Stimulated activated naive CD4-positive, alpha-beta T cell (primary cell): ENCODE measurements at places on chromosomes 4 and X.

- DNase-seq = no peak
Measured at GRCh38 chr4:173073939-173074500, 94.6 kb upstream of the GALNT7 start.

- no peak for DNase-seq
Measured at GRCh38 chr4:29588617-29589016, 1131.6 kb upstream of the PCDH7 start.

DNA sequence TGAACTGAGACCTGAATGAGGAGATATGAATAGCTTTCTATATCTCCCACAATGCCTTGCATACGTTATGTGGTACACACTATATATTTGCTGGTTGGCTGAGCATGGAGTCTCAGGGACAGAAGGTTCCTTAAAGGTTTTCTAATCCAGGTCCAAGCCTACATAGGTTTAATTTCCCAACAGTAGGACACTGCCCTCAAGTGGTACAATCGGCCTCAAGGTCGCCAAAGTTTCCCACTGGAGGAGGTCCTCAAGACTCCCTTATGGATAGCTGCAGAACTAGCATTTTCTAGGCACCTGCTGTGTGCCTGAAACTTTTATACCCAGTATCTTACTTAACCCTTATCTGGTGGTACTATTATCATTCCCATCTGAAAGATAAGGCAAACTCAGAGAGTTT lies 21.0 kb upstream of the EFNB1 start:
- DNase-seq = no peak

DNA sequence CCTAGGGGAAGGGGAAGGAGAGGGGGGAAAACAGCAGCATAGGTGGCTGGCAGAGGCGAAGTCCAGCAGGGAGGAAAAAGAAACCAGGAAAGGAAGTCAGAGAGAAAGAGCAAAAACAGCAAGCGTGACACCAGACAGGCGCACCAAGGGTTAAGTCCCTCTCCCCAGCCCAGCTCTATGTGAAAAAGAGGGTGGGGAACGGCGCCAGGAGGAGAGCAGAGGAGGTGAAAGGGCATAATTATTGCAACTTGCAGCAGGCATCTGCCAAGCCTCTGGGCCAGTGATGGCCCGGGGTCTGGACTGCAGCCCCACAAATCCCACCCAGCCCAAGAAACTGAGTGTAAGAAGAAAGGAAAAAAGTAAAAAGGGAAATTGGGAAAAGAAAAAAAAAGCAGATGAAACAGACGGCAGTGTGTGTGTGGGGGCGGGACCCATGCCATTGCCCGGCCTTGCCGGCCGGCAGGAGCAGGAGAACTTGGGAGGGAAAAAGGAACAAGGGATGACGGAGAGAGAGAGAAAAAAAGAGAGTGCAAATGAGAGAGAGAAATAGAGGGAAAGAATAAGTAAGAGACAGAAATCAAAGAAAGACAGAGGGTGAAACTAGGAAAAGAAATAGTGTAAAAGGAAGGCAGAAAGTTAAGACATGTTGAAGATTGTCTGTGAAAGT lies 14.1 kb upstream of the RHOXF2 start:
- DNase-seq = no peak

DNA sequence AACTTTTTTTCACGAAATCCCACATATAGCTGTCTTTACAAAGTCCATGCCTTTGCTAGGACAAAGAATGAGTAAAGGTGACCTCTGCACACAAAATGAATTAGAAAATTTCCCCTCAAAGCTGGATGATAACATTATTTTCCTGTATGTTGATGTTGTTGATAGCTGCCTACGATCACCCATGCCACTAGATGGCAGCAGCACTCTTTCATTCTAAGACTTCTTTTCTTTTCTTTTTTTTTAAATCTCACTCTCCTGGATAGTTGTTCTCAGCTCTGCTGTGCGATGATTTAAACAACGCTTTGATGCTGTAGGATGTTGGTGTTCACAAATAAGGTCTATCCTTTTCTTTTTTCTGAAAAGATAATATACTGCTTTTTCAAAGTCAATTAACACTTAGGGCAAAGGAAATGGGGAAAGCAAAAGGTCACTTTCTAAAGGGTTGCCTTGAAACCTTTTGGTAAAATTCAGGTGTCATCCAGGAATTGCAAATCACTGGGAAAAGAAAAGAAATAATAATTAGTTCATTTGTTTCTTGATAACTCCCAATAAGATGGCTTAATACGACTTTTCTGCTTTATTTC lies 266.8 kb downstream of the C4orf33 start:
- DNase-seq = peak; percentile 49

DNA sequence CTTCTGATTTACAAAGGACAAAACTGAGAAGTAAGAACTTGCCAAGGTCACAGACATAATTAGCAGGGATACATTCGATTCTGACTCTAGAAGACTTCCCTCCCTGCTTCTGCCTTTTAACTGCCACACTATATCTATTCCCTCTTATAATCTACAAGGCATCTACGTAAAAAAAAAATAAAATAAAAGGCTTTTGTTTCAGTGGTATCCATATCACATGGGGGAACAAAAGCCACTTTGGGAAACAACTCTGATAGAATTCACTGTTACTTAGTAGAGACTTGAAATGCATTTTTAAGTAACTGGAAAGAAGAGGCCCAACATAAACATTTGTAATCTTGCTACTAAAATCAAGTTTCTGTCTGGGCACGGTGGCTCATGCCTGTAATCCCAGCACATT lies 247.2 kb downstream of the SCFD2 start:
- no peak for DNase-seq
